ENCODE measurements at places on chromosomes 6 and 20.
A peak's percentile ranks its signal among the peaks of the same experiment; 100 is the strongest.

GRCh38 chr6:90124874-90125510, 171.7 kb downstream of the BACH2 start:
- no peak for DNase-seq

GRCh38 chr6:117110737-117111136, 154.6 kb upstream of the VGLL2 start:
- DNase-seq, result no peak

- DNase-seq, result no peak
Observed at GRCh38 chr20:53021934-53022333, 49.8 kb downstream of the TSHZ2 start.

GRCh38 chr20:11173916-11174315, 500.1 kb upstream of the JAG1 start:
- no peak for DNase-seq

DNA sequence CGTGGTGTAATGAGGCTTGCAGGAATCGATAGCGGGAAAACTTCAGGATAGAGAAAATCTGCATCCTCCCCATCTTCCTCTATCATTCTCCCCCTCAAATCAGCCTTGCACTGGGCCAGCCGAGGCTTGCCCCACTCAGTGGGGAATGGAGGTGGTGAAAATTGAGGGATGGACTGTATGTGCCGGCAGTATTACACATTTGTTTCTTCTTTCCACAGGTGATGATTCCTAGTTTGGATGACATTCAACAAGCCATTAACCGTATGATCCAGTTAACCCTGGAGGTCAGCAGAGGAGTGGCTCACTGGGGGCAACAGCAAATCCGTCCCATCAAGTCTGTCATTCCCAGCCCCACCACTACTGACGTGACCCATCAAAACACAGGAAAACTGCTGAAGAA, 100.1 kb downstream of the DNAH8 start:
- DNase-seq, result no peak

GRCh38 chr6:25175681-25176080, 103.5 kb upstream of the CARMIL1 start:
- no peak for DNase-seq

- DNase-seq, result no peak
Observed at GRCh38 chr6:135566311-135567068, 69.0 kb upstream of the AHI1 start.

- no peak for DNase-seq
Observed at GRCh38 chr6:149642829-149643580, 5.5 kb downstream of the KATNA1 start.

DNA sequence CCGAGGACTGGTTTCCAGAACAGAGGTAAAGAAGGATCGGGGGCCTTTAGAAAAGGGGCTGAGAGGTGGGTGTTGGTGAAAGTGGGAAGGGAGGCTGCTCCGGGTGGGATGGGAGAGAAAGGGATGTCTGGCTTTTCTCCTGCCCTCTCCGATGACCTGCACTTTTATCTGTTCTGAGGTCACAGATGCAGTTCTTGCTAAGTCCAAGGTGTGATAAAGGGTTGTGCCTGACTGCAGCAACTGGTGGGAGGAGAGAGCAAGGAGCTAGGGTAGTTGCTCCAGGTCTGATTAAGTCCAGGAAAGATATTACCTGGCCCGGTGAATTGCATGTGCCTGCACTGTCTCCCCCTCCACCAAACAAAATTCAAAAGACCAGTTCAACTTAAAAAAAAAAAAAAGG, 145.6 kb upstream of the SOX4 start:
- no peak for DNase-seq

- DNase-seq, result no peak
Observed at GRCh38 chr6:168182366-168182765, 103.4 kb upstream of the FRMD1 start.

GRCh38 chr6:150204705-150205472, 62.0 kb downstream of the PPP1R14C start:
- DNase-seq, result no peak

GRCh38 chr6:42390228-42390934, 61.3 kb downstream of the TRERF1 start:
- no peak for DNase-seq

GRCh38 chr6:44477293-44477894, 89.9 kb downstream of the CDC5L start:
- DNase-seq, result no peak

DNA sequence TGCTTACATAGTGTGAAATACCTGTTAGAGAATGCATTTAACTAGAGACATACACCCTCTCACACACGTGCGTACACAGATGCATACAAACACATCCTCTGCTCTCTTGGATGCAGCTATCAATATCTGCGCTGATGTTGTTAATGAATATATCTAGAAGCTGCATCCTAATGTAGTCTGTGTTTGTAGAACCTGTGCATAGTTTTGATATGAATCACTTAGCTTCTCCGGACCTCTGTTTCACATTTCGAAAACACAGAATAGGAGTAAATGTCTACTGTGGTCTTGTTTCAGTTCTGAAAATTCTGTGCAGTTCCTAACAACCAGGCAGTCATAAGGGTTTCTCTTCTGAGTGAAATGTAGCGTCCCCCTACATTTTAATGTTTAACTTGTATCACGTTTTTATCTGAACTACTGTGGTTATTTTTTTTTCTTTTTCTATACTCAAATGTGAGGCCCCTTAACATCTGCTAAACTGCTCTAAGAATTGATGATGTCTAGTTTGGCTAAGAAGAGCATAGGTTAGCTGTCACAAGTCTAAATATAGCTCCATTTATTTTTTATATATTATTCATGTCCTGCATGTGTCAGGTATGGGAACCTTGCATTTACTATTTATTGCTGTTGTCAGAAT, 254.5 kb downstream of the TMEM242 start:
- no peak for DNase-seq

- no peak for DNase-seq
Observed at GRCh38 chr6:39952167-39952566, 17.9 kb upstream of the MOCS1 start.

GRCh38 chr20:9809271-9809670, 29.6 kb downstream of the PAK5 start:
- no peak for DNase-seq

GRCh38 chr6:38021029-38021428, 201.5 kb downstream of the ZFAND3 start:
- DNase-seq, result no peak

- DNase-seq, result no peak
Observed at GRCh38 chr6:166453651-166454050, 70.9 kb upstream of the MPC1 start.

DNA sequence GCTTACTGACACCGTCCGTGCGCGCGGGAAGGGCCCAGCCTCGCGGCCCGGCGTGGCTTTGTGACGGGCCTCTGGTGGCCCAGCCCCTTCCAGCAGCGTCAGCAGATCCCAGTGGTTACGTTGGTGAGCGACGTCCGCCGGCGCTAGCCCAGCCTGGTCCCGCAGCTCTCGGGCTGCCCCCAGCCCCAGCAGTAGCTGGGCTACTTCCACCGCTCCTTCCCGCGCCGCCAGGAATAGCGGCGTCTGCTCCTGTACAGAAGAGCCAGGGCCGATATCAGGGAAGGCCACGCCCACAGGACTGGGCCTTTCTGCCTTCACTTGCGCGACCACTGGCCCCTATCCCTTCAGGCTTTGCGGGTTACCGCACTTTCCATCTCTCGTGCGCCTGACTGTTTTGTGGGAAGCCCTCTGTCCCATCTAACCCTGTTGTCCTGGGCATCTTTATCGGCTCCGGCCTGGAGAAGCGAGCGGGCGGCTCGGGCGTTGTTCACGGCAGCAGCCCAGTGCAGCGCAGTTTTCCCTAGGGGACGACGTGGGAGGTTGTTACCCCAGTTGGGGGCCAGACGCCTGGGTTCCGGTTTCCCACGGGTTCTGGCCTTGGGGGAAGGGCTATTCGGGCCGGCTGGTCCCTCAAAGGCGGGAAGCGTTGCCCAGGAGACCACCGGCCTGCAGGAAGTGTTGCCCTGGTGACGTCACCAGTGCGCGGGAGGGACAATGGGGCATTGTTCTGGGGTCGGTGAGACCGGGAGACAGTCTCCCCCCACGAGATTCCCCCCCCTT, 3.6 kb upstream of the GPSM3 start:
- DNase-seq, result peak; percentile 94

DNA sequence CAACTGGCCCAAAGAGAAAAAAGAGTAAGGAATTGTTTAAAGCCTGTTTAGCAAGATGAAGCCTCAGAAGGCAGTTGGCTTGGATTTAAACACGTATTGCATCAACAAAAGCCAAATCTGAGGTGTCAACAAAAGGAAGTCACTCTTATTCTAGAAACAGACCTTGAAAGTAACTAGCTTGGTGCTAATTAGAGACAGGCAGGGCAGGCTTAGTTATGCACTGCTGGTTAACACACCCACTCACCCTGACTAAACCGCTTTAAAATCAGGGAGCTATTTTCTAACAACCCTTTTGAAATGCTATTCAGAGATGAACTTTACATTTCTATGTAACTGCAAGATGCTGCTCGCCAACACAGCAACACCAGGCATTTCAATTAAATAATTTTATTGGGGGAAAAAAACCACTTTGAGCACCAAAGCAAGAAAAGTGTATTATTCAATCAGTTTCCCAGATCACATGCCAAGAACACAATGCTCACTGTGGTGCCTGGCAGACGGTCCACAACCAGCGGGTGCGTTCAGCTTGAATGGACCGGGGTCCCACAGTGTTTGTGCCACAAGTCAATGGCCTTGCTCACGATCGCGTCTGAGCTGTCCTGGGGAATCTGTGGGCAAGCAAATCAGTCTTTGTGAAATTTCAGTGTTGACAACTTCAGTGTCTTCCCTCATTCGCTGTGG, 23.6 kb downstream of the TBC1D7 start:
- DNase-seq, result no peak

DNA sequence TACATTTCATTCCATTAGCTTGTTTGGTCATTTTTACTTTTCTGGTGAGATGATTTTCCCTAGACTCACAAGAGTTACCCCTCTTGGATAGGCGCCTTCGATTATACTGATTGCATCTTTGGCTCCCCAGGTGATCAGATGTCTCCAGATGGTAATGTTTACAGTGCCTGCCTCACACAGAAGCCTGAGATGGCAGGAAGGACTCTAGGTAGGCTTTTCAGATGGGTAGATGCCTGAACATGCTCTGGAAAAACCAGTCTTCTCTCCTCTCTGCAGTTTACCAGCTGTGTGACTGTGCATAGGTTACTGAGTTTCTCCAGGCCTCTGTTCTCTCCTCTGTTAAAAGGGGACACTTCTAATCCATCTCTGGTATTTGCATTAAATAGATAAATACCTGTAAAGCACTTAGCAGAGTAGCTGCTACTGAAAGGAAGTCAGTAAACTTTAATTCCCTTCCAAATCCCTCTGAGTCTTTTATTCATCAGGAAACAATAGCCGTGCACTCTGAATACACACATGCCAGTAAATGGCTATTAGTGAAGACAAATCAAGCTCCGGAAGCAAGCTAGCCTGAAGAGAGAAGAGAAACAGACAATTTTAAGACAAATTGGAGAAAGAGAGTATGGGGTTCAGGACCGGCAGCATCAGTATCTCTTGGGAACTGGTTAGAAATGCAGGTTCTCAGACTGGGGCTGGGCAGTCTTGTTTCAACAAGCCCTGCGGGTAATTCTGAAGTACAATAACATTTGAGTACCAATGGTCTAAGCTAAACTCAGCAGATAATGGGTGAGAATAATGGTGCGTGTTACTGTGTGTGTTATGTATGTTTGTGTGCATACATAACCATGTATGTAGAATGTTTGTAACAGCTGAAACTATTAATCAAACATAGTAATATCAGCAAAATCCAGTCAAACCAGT, 139.4 kb downstream of the UST start:
- DNase-seq, result no peak

DNA sequence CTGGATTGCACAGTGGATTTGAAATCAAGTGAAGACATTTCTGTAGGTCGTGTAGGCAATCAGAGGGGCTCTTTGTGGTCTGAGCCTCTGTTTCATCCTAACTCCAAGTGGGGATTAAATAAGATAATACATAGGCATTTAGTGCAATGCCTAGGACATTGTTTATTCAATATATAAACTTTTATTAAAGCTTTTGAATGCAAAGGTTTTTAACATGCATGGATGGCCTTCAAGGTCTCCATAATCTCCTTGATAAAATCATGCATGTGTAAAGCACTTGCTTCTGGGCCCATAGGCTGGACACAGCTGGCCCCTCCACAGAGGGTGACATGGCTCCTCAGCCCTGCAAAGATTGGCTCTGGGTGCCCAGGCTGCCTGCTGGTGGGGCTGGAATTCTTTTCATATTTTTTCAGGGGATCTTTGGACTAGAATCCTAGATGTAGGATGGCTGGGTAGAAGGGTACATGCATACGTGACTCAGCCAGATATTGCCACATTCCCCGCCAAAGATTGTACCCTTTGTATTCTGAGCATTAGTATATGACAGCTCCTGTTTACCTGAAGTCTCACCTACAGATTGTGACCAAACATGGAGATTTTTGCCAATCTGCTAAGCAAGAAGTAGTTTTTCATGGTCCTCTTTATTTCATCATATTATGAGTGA, 19.0 kb upstream of the AVP start:
- no peak for DNase-seq

DNA sequence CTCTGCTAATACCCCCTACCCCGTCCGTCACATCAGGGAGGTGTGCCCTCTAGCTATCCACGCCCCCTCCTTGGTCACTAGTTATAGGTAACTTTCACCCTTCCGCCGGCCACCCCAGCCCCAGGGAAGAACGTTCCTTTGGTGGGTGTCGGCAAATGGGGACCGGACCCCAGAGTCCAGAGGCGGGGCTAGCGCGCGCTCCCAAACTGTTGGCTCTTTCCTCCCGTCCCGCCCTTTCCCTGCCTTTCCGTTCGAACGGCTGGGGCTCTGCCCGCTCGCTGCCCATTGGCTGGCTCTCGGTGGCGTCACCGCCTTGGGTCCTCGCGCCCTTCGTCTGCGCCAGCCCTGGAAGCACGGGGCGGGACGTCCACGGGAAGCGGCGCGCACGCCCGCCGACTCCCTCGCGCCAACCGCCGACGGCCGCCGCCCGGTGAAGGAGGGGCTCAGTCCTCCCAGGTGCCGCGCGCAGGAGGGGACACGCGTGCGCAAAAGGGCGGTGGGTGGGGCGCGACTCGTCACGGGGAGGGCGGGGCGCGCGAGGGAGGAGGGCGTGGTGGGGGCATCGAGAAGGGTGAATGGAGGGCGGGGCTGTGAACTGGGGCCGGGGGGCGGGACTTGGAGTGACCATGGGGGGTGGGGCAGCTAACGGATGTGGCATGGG, 634 bp upstream of the PHF1 start:
- peak; percentile 97 for DNase-seq

Data from dorsolateral prefrontal cortex (tissue), 122 donors.